CD4-positive, alpha-beta T cell treated with Interleukin-12 subunit alpha and Interleukin-12 subunit beta, for 1 hour (primary cell): ENCODE measurements at places on chromosomes 6 and 20.

- peak; percentile 12 for DNase-seq
Measured at GRCh38 chr6:125831659-125832058, 40.9 kb downstream of the NCOA7 start.

GRCh38 chr6:118677193-118677592, 25.8 kb upstream of the CEP85L start:
- DNase-seq, result no peak

DNA sequence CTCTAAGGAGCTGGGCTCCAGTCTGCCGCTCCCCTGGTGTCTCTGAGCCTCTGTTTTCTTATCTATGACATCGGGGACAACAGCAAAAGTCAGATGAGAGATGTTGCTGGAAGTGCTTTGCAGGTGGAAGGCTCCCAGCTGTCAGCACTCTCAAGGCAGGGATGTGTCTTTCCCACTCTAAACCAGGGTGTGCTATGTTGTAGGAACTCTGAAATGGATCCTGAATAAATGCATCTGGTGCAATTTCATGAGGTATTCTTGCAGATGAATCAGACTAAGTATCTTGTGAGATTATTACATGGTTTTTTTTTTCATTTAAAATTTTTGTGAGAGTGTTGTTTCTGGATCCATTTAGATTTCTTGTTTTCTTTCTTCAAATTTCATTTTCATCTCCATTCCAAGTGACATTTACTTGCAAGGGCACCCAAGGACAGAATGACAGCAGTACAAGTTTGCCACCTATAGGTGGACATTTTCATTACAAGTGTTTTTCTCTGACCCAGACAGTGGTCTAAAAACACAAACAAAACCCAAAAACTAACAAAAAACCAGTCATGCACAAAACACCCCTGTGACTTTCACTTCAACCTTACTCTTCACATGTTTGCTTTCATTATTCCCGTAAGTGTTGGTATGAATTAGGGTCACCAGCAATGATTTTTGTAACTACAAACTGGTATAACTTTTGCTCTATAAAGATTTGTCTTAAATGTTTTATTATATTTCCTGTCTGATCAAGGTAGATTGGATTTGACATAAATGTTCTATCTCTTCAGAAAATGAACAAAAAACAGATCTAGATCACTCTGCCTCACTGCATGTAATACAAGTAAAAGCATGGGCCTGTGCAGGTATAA, 14.7 kb upstream of the SIM1 start:
- DNase-seq, result peak; percentile 32

GRCh38 chr6:111070105-111071005, 16.9 kb upstream of the SLC16A10 start:
- no peak for DNase-seq

- DNase-seq, result no peak
Measured at GRCh38 chr20:51688600-51689244, 79.5 kb downstream of the ATP9A start.
